ENCODE measurements at places on chromosomes 13 and 19.
A peak's percentile ranks its signal among the peaks of the same experiment; 100 is the strongest.

GRCh38 chr19:37950471-37951175 is 43.6 kb downstream of the SIPA1L3 start:
- DNase-seq: no peak

DNA sequence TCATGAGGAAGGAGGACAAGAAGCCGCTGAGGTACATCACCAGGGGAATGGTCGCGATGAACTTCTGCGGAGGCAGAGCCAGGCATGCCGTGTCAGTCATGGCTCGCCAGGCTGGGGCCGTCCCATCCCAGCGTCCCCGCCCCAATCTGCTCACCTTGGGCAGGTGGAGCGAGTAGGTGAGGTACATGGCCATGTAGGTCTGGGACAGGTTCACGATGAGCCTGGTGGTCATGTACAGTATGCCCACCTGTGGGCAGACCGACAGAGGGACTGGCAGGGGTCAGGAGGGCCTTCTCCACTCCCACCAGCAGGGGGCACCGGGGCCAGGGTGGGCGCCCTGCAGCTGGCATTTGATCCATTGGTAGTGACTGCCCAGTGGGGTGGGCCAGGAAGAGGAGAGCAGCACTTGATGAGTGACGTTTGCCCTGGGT is 8.3 kb downstream of the TEKTIP1 start:
- peak; percentile 42 for DNase-seq

- DNase-seq: peak; percentile 72
Observed at GRCh38 chr19:11375143-11375948, 880 bp downstream of the SWSAP1 start.

DNA sequence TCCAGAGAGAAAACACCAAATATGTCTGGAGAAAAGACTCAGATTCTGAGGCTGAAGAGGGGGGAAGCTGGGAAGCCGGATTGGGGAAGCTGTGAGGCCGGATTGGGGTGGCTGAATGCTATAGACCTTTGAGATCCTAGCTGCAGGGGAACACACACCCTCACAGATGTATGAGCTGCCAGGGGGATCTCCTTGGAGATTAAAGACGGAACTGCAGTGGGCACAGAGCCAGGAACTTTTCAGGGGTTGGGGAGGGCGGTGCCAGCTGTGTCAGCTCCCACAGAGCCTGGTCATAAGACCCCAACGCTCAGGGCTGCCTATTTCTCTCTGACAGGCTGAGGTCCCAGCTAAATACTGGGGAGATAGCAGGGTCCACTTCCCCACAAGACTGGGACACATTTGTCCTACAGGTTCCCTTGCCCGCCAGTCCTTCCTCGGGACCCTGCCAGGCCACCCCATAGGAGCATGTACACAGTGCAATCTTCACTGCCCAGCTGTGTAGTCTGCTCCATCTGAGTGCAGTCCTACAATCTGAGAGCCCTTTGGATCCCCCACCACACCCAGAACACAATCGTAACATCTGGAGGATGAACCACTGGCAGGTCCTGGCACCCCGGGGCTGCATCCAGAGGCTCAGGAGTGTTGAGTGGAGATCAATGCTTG is 1893.9 kb downstream of the PCDH9 start:
- no peak for DNase-seq

DNA sequence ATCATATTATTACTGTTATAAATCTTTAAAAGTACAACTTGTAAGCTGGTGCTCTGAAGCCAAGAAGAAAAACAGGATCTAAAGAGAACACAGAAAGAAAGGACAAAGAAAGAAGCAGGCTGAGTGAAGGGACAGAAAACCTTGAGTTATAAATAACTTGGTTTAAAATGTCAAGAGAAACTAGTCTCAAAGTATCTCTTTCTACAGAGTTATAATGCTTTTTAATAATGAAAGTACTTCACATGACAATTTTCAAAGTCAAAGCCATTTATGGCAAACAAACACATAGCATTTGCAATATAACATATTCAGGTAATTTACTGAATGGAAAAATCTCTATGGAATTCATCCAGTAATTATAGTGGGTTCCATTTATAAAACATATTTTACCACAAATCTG is 33.4 kb downstream of the CAB39L start:
- DNase-seq: no peak

- no peak for DNase-seq
Observed at GRCh38 chr19:34932494-34932893, 5.8 kb downstream of the ZNF30 start.

DNA sequence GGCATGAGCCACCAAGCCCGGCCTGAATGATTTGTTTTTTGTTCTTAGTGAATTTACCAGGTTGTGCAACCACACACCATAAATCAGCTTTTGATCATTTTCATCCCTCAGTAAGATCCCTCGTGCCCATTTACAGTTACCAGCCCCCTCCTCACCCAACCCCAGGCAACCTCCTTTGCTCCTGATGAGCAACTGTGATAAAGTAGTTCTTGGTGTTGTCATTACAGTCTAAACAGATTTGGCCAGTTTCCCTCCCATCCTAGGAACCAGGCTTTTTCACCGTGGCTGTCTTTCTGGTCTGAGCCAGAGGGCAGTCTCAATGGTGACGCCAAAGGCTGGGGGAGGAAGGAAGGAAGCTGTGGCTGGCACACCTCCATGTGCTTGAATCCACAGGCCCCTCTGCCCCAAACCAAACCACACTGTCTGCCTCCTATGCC is 61.2 kb upstream of the WDFY2 start:
- DNase-seq: no peak

- no peak for DNase-seq
Observed at GRCh38 chr19:11949201-11949600, 15.6 kb upstream of the ZNF763 start.

DNA sequence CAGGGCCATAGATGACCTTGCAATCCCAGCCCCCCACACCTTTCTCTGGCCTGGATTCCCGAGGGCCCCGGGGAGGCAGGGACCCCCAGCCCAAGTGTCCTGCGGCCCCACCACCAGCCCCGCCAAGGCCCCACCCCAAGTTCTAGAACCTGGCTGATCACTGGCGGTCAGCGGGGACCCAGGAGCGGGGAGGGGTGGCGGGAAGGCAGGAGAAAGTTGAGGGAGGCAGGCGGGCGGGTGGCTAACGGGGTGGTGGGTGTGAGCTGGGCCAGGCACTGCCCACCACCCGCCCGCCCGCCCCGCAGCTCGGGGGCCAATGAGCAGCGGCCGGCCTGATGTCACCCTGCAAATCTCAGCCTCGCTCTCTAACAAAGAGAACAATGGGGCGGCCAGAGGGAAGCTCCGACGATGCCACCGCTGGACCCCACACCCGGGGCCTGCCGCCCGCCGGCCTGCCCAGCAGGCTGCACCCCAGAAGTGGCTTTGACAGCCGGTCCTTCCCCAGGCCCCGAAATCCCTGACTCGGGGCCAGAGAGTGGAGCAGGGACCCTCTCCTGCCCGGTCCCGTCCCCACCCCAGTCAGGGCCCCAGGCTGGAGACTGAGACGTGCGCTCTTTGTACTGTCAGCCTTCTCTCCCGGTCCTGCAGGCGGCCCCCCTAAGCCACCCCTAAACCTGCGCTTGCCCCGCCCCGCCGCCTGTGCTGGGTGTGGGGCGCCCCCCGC is 1.6 kb downstream of the MEX3D start:
- DNase-seq: no peak

- no peak for DNase-seq
Observed at GRCh38 chr19:17765069-17765618, 13.9 kb downstream of the FCHO1 start.

- DNase-seq: no peak
Observed at GRCh38 chr13:112457081-112457480, 80.9 kb downstream of the SPACA7 start.

DNA sequence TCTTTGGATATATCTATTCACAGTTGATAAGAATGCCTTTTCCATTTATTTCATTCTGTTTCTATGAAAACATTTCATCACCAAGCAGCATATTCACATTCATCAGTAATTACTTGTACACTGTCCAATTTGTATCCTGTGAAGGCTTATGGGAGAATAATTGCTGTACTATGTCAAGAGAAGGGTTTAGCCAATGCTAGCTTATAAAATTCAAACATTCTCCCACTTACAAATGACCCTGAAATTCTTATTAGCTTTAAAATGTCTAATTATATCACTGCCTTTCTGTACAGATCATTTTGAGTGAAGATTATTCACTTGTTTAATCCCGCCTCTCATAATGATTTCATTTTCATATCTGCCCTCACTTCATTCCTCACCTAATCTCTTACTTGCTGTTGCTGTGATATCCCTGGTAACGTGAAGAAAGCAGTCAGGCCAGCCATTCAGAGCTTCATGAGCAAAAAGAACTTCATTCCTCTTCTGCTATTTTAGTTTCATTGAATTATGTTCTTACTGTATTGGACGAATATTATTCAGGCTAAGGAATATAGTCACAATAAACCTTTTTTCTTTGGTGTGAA is 778.7 kb downstream of the OLFM4 start:
- no peak for DNase-seq

DNA sequence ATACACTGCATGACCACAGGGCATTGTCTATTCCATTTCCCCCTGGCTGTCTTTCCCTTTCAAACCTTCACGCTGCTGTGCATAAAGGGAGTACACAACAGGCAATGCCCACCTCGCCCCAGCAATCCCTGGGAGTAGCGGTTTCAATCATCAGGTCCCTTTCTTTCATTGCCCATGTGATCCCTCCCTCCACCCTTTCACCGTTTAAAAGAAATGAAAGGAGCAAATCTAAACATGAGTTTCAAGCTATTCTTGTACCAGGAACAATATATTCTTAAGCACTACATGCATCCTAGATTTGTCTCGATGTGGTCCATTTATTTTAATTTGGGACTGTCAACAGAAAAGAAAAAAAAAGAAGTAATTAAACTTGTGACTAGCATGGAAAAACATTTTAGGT is 123.4 kb upstream of the ARGLU1 start:
- no peak for DNase-seq

GRCh38 chr13:110387451-110388107 is 80.5 kb downstream of the COL4A2 start:
- DNase-seq: no peak

DNA sequence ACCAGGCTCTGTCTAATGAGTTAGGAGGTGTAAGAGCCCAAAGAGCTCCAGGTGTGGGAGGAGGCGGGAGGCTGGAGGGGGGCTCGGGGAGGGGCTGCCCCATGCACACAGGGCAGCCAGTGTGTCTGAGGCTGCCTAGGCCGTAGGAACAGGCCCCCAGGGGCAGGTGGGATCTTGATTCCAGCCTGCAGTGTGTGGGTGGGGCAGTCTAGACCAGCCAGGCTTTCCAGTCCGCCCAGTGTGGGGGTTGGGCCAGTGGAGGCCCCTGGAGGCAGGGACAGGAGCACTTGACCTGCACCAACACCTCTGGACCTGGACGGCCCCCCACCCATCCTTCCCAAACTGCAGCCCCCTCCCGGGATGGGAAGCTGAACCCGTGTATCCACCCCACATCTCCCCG is 5.4 kb upstream of the CAMSAP3 start:
- no peak for DNase-seq

- no peak for DNase-seq
Observed at GRCh38 chr13:27861165-27861564, 58.6 kb upstream of the PDX1 start.

All from activated naive CD4-positive, alpha-beta T cell treated with anti-CD3 and anti-CD28 coated beads, Interleukin-2, amount 50 U/mL, for 16 hours (primary cell).